ENCODE measurements at places on chromosomes 6 and 20.

DNA sequence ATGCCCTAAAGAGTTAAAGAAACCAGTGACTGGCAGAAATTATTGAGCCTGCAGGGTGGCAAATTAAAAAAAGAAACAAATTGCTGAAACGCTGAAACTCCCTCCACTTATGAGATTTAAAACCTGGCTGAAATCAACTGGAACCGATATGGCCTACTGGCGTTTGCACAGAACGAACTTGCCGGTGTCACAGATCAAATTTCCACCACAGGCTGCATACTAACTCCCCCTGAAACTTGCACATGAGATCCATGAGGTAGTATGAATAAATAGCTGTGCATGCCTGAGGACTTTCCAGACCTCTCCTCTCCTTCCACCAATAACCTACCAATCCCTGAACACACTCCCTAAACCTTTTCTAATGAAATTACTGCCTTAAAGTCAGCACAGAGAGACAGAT lies 150.4 kb downstream of the RNGTT start:
- DNase-seq = no peak

DNA sequence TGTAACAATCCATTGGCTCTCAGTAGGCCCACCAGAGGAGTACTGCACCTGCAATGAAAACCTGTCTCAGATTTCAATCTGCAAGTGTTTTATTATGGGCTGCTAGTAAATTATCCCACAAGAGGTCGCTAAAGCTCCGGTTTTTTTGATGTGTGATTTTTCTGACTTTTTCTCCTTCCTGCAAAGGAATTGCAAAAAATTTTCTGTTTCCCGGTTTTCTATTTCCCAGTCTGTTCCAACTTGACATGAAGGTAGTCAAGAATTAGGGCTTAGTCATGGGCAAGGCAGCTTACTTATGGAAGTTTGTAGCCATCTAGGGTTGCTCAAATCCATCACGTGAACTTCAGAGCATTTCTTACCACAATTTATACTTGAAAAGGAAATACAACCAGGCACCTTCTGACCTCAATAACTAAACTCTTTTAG lies 38.5 kb upstream of the AHI1 start:
- no peak for DNase-seq

GRCh38 chr6:137928286-137928685 lies 61.2 kb downstream of the TNFAIP3 start:
- no peak for DNase-seq

DNA sequence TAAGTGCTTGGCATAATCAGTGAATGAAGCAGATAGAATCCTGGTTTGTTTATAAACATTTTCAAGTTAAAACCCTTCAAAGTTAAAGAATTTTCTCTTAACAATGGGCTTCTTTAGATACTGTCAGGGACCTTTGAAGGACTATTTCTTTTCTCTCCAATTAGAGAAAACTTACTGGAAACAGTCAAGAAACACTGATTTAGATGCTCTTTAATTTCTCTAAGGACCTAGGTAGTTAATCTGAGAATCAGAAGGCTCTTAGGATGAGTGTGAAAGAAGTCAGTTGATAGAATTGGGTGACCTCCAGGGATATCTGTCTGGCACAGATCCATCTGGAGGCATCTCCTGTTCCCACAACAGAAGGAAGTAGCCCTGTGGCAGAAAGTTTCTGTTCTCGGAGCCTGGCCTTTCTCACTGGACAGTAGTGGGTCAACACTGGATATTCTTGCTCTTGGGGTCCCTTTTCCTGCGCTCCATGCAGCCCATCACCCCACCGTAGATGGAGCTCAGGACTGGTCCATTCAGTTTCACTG lies 22.5 kb downstream of the KIAA0408 start:
- no peak for DNase-seq

Measured in aorta (tissue), 5 donors.